ENCODE measurements at places on chromosomes 5 and 9. TPM values are rescaled to one million over a fixed set of nuclear protein-coding genes. Genes with fewer than 3 reads are reported as not detected.

Gene PHYKPL
- 58.0 TPM for total RNA-seq

Gene PRRC2B
- total RNA-seq: 127 TPM

Gene KIF12
- total RNA-seq: not detected

Gene RNF183
- total RNA-seq: 0.39 TPM

Data from activated CD4-positive, alpha-beta memory T cell treated with anti-CD3 and anti-CD28 coated beads for 36 hours (primary cell).